ENCODE measurements at places on chromosomes 13 and 19. TPM values are rescaled to one million over a fixed set of nuclear protein-coding genes. Genes with fewer than 3 reads are reported as not detected.

Gene PTH2
- total RNA-seq, result not detected

Gene OR4F17
- total RNA-seq, result not detected

Gene PLIN5
- 0.10 TPM for total RNA-seq

Gene RCBTB1
- 8.5 TPM for total RNA-seq

Gene TJP3
- 0.37 TPM for total RNA-seq

Gene LIM2
- not detected for total RNA-seq

Gene PSG7
- not detected for total RNA-seq

Gene OR10H1
- total RNA-seq, result not detected

Gene ZNF808
- 0.04 TPM for total RNA-seq

Gene CLEC17A
- not detected for total RNA-seq

Gene SYCN
- total RNA-seq, result not detected

Gene TMEM143
- total RNA-seq, result 5.0 TPM

Gene SIGLECL1
- total RNA-seq, result not detected

Gene NXNL1
- not detected for total RNA-seq

Gene C19orf73
- 1.6 TPM for total RNA-seq

Gene SBK3
- total RNA-seq, result 2.2 TPM

Gene KLK8
- not detected for total RNA-seq

Gene ZNF121
- total RNA-seq, result 3.2 TPM

Gene CBARP
- 4.3 TPM for total RNA-seq

Gene PSG1
- total RNA-seq, result 0.20 TPM

Gene CGB2
- total RNA-seq, result 0.09 TPM

Gene TMEM238
- total RNA-seq, result 9.3 TPM

Gene ZNF14
- 1.7 TPM for total RNA-seq

Gene ZNF835
- not detected for total RNA-seq

Data from A549 treated with AZD2906 at 1 μM for 4 hours (cell line).